NCI-H1694 (cell line): ENCODE measurements at places on chromosomes 11 and 22.

GRCh38 chr11:1341928-1342524 lies 32.6 kb upstream of the TOLLIP start:
- peak; percentile 10 for DNase-seq

DNA sequence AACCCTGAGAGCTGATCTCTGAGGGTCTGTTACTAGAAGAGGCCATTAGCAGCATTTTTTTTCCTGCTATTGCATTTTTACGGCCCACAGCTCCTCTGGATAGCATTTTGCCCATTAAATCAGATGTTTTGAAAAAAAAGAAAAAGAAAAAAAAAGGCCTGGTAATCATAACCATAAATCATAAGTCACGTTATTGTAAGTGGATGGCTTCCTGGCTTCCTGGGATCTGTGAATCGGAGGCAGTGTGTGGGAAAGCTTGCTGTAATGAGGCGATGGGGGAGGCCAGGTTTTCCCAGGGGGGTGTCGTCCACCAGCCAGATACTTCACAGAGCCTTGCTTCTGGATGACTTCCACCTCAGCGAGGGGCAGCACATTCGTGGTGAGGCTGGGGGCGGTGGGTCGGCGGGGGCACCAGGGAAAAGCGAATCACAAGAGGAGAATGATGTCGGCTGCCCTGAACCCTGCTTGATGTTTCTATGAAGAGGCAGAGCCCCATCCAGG lies 106.5 kb upstream of the SYT13 start:
- no peak for DNase-seq

DNA sequence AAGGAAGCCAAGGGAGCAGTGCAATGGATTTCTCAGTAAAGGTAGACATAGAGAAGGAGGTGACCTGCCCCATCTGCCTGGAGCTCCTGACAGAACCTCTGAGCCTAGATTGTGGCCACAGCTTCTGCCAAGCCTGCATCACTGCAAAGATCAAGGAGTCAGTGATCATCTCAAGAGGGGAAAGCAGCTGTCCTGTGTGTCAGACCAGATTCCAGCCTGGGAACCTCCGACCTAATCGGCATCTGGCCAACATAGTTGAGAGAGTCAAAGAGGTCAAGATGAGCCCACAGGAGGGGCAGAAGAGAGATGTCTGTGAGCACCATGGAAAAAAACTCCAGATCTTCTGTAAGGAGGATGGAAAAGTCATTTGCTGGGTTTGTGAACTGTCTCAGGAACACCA lies 6.6 kb downstream of the TRIM22 start:
- DNase-seq, result no peak

DNA sequence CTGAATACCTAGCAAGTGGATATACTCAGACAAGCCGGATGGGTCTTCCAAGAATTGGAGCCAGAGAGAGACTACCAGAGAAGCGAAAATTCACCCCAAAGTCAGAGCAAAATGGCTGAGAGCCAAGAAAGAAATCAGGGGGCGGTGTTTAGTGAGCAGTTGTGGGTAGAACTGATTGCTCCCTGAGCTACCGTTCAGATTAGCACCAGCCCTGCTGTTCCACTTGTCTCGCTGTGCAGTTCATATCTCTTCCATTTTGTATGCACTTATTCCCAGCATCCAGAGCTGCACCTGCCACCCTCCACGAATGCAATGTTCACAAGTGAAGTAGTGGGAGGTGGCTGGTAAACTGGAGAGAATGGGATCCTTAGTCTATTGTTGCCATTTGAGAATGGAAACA lies 25.5 kb downstream of the DRD2 start:
- DNase-seq, result no peak
